ENCODE measurements at places on chromosomes 6 and 20.

DNA sequence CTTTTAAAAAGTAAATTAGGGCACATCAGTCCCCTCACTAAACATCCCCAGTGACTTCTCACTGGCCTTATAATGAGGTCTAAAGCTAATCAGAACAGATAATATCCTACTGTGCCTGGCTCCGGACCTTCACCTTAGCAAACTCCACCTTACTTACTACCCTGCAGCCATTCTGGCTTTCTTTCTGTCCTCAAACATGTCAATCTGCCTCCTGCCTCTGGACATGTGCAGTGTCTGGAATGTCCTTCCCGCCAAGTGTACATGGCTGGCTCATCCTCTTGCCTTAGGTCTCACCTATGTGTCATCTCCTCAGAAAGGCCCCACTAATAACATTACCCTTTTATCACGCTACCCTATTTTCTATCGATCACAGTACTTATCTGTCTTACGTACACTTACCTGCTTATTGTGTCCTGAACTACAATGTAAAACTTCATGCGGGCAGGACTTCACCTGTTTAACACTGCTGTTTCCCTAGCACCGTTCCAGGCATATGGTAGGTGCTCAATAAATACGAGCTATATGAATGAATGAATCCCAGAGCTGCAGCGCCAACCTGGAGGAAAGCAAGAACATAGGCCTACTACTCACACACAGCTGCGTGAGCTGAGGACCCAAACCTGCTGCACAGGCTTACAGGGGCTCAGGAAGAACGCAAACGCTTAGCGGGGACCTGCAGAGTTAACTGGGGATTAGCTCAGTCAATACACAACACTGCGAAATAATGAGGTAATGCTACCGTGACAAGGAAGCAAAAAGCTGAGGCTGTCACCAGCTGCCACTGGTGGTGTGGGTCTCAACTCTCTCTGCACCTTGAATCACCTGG lies 991 bp downstream of the UQCC2 start:
- peak; percentile 63 for DNase-seq

DNA sequence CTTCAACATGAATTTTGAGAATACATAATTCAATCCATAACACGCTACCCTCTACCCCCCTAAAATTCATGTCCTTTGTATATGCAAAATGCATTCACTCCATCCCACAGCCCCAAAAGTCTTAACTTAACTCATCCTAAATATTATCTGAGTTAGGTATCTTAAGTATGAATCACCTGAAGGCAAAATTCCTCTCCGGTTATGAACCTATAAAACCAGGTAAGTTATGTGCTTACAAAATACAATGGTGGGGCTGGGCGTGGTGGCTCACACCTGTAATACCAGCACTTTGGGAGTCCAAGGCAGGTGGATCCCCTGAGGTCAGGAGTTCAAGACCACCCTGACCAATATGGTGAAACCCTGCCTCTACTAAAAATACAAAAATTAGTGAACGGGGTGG lies 23.5 kb upstream of the PRSS35 start:
- no peak for DNase-seq

DNA sequence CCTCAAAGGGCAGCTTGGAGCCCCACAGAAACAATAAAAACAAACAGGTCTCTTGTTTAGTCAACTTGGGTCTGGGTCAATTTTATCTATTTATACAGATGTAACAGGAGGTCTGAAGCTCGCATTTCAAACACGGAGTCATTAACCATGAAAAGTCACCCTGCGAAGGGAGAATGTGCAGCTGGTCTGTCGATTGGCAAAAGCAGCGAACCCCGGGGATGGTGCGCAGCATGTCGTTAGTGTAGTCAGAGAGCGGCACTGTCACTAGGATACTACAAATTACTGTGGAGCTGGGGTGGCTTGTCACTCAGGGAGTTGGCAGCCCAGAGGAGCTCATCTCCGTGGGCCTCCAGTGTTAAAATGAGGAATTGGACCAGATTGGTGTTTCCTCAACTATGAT lies 190.4 kb upstream of the ARG1 start:
- DNase-seq, result no peak

DNA sequence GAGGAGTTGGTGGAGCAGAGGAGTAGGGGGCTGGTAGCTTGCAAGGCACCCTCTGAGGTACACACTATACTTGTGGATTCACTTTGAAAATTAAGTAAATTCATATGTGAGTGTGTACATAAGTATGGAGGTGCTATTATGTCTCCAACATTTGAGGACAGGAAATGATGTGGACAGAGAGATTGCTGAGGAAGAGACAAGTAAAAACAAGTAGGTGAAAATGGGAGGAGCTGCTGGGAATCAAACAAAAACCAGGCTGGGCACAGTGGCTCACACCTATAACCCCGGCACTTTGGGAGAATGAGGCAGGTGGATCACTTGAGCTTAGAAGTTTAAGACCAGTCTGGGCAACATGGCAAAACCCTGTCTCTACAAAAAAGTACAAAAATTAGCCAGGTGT lies 69.2 kb upstream of the LYRM2 start:
- DNase-seq, result no peak

DNA sequence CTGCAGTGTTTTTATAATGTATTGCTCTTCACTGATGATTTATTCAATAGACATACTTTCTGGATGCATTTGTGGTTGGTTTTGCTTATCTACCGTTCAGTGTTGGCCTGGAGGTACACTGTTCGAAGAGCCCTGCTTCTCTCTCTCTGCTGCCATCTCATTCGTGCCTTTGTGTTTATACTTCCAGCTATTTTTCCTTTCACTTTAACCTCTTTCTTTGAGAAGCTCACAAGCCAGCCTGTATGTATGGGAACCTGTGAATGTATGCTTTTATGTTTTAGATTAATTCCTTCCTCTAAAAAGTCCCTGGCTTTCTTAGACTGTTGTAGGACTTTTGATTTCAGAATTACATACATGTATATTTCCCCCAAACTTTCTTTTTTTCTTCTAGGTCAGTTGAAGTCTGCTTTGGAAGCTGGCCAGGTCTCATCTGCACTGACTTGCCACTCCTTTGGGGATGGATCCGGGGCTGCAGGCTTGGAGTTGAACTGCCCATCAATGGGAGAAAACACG lies 83.0 kb downstream of the SCAND1 start:
- no peak for DNase-seq

- DNase-seq, result no peak
Observed at GRCh38 chr6:15319677-15320076, 73.8 kb downstream of the JARID2 start.

GRCh38 chr6:41066867-41067304 lies 5.3 kb downstream of the OARD1 start:
- DNase-seq, result peak; percentile 63

GRCh38 chr20:10240655-10241054 lies 22.0 kb downstream of the SNAP25 start:
- DNase-seq, result no peak

DNA sequence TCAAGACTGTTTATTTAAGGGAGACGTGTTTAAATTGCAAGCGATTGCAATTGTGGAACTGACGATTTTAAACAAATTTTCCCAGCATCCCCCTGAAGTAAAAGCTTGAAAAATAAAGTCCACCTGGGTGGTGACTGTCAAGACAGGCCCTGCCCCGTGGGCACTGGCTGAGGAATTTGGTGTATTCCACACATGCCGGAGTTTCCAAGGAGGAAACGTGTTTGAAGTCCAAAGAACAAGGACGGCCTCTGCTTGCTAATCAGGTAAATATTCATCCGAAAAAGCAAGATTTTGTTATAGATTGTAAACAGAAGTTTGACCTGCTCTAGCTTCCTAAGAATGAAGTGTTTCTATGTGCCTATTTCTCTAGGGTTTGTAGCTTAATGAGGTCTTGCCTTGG lies 505.1 kb downstream of the QKI start:
- no peak for DNase-seq

DNA sequence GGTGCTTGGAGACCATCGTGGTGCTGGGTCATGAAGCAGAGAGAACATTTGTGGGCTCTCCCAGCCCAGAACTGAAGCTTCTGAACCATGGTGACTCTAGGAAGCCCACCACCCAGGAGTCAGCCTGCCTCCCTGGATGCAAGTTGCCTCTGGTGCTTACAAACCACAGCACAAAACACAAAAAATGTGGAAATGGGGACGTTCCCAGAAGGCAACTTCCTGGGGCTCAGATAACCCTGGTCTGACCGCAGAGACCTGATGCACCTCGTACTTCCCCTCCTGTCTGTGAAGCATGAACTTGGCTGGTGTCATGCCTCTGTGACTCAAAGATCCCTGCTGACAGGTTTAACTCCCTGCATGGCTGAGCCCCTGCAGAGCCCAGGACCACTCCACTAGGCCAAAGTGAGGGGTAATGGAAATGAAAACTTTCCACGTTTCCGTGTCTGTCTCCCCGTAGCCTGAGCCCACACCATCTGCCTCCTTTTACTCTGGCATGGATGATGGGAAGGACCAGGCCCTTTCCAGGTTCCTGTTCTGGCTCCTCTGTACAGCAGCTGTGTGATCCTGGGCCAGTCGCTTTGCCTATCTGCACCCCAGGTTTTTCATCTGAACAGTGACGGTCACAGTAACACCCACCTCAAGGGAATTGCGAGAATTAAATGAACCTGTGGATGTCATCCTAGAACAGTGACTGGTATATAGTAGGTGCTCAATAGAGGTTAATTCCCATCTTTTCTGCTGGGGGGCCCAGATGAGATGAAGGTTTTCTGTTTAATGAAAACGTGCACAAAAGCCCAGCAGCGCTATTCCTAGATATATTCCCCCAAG lies 57.7 kb downstream of the PPP1R16B start:
- DNase-seq, result no peak

- no peak for DNase-seq
Observed at GRCh38 chr6:73878403-73878802, 182.4 kb downstream of the CD109 start.

DNA sequence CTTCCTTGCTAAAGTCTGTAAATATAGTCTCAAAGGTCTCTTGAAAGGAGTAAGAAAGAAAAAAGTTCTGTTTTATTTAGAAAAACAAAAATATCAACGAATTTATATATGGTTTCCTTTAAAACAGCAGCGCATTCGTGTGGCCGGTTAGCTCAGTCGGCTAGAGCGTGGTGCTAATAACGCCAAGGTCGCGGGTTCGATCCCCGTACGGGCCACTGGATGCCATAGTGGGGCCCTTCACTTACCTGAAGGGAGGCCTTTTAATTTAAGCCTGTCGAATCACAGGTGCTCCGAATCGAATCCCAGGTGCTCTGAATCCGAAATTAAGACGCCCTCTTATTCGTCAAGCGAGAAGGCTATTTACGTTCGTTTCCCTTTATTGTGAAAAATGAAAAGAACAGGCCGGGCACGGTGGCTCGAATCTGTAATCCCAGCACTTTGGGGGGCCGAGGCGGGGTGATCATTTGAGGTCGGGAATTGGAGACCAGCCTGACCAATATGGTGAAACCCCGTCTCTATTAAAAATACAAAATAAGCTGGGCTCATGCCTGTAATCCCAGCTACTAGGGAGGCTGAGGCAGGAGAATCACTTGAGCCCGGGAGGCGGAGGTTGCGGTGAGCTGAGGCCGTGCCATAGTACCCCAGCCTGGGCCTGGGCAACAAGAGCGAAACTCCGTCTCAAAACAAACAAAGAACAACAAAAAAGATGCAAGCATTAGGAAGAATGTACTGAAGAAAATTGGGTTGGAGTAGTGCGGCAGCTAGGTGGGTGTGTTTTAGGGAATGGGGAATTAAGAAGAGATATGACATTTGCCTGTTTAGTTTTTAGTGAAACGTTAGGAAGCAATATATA lies 195.8 kb upstream of the ZNF184 start:
- no peak for DNase-seq

GRCh38 chr6:56534680-56535419 lies 107.8 kb downstream of the DST start:
- DNase-seq, result no peak

GRCh38 chr6:169832247-169832948 lies 81.0 kb downstream of the ERMARD start:
- DNase-seq, result peak; percentile 46

DNA sequence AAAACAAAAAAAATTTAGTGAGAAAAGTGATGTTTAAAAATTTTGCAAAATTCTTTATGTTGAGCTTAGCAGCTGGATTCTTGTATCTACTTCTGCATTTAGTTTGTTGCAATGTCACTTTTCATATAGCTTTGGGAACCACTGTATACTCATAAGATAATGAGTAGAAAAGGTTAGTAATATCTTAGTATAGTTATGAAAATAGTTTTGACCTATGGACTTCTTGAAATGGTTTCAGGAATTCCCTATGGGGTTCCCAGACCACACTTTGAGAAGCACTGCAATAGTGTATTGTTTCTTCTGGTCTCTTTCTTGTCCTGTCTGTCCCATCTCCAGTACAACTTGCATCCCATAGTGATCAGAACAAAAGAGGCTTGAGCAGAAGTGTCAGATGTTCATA lies 29.4 kb downstream of the PPP1R16B start:
- no peak for DNase-seq

GRCh38 chr6:147700436-147701209 lies 192.1 kb downstream of the SAMD5 start:
- DNase-seq, result no peak

- no peak for DNase-seq
Observed at GRCh38 chr6:27770724-27771123, 141.5 kb downstream of the OR2B2 start.

GRCh38 chr20:47502271-47503239 lies 868 bp downstream of the NCOA3 start:
- DNase-seq, result peak; percentile 22

DNA sequence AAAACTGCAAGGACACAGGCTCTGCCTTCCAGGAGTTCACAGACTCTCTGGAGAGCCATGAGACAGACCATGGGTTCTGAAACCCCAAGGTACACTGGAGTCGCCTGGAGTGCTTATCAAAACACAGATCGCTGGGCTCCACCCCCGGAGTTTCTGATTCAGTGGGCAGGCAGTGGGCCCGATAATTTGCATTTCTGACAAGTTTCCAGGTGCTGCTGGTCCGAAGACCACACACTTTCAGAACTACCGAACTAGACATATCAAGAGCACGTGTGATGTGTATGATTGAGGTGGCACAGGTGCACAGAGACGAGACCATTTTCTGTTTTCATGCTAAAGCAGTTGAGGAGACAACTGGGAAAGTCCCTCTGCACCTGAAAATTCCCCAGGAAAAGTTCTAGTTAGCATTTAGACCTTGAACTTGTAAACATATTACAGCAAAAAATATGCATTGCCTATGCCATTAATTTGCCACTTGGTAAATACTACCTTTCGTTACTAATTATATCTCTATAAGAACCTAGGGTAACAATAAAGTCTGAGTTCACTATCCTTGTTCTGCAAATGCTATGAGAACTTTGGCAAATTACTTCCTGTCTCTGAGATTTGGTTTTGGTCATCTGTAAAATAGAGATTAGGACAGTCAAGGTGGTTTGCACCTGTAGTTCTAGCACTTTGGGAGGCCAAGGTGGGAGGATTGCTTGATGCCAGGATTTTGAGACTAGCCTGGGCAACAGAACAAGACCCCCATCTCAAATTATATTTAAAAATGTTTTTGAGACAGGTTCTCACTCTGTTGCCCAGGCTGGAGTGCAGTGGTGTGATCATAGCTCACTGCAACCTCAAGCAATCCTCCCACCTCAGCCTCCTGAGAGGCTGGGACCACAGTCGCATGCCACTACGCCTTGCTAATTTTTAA lies 14.3 kb upstream of the PIM1 start:
- DNase-seq, result no peak

GRCh38 chr20:62301111-62301668 lies 1.6 kb upstream of the ADRM1 start:
- DNase-seq, result no peak

- DNase-seq, result no peak
Observed at GRCh38 chr6:138673346-138674014, 100.1 kb upstream of the CCDC28A start.

- no peak for DNase-seq
Observed at GRCh38 chr6:133408132-133408531, 167.0 kb downstream of the EYA4 start.

GRCh38 chr6:151862461-151862860 lies 55.0 kb downstream of the ESR1 start:
- DNase-seq, result no peak

Data from NCI-H2029 (cell line).